ENCODE measurements at places on chromosomes 2 and 18. TPM values are rescaled to one million over a fixed set of nuclear protein-coding genes. Genes with fewer than 3 reads are reported as not detected.

DYNAP gene
- total RNA-seq = not detected

RTP5 gene
- not detected for total RNA-seq

HADHA gene
- total RNA-seq = 151 TPM

OR6B2 gene
- total RNA-seq = not detected

ANKRD30B gene
- not detected for total RNA-seq

MAP3K19 gene
- total RNA-seq = not detected
